T-helper 22 cell (primary cell): ENCODE measurements at places on chromosomes 12 and 14.

DNA sequence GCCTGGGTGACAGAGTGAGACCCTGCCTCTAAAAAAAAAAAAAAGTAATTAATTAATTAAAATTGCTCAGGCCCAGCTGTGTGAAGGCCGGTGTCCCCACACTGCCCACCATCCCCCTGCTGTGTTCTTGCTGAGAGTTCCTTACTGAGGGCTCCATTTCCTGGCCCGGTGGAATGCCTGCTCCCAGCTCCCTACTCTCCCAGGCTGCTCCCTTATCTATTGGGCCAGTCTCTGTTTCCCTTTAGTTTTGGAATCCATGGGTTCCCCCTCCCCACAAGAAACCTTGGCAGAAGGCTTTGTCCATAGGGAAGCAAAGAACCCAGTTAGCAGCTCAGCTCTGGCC is 19.0 kb downstream of the MLXIP start:
- no peak for DNase-seq

DNA sequence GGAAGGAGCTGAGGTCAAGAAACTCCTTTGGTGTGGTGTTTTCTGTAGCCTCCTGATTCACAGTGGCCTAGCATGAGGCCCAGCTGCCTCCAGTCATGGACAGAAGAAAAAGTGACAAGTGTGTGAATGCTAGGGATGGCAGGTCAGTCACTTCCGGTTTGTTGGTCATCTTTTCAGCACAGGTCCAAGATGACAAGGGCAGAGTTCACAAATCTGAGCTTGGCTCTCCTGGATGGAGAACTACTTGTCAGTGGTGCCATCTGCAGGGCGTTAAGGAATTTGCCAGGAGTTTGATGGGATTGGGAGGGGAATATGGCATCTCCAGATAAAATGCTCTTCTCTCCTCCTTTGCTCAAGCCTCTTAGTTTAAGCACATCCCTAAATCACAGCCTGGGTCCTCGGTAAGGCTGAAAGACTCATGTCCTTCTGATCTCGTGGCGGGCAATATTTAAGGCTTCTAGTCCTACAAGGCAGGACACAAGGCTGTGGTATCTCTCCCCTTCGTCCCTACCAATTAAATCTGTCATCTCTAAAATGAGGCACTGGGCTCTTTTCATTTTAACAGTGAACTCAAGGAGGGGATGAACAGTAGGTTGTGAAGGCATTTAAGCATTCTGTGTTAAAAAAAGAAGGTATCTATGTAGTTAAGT is 10.0 kb downstream of the TUBA1B start:
- no peak for DNase-seq

DNA sequence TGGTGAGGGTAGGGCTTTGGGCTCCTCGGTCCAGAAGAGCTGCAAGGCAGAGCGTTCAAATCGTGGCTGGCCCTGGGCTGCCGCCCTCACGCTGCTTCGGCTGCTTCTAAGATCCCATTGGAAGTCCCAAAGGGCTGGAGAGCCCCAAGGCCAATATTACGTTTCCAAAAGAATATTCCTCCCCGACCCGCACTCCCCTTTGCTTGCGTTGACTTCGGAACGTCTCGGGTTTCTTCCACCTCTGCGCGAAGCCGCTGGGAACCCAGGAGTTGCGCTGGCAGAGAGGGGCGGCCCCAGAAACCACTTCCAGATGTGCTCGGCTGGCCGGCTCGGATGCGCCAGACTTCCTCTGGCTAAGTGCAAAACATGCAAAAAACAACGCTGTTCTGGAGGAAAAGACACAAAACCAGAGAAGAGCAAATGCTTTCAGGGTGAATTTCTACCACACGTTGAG is at the start of gene GLT8D2:
GLT8D2 (minus strand) TSS at position 285 of the 454 bp plus-strand sequence. CDS start 30,539 bp downstream, outside the sequence.
- no peak for DNase-seq

DNA sequence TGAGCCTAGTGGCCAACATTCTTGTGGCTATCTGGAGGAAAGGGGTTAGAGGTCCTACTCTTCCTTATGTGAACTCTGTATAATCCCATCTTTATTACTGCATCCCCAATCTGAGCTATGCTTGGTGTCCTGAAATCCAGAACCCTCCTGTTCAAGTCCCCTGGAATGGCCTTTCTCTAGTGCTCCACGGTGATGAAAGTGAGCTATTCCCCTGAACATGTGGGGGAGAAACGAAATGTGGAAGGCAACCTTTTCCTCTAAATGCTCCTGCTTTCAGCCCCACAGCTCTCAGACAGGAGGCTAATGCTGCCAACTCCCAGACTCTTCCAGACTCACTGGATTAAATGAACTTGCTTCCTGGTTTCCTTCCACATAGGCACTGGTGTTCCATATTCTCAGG is 2.5 kb upstream of the PGAM5 start:
- DNase-seq, result no peak

DNA sequence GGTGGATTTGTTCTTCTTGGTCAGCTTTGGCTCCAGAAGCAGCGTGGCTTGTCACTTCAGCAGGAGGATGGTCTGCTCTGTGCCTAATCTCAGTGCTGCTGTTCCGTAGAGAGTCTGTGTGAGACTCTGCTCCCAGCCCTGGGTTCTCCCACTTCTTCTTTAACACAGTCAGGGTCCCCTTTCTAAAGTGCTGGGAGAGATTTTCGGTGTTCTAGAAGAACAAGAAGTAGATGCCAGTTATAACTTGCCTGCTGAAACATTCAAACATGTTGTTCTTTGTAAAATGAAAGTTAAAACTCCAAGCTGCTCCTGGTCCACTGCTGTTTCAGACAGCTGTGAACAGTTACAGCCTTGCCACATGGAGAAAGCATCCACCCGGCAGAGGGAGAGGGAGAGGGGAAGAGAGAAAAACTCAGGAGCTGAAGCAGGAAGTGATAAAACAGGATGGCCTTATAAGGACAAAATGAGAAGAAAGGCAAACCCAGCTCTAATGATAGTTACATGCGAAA is 55.2 kb upstream of the CERS5 start:
- DNase-seq, result no peak

- DNase-seq, result no peak
Measured at GRCh38 chr12:53060721-53061276, 10.9 kb downstream of the TNS2 start.

- DNase-seq, result no peak
Measured at GRCh38 chr12:50507930-50508329, 3.1 kb downstream of the DIP2B start.

DNA sequence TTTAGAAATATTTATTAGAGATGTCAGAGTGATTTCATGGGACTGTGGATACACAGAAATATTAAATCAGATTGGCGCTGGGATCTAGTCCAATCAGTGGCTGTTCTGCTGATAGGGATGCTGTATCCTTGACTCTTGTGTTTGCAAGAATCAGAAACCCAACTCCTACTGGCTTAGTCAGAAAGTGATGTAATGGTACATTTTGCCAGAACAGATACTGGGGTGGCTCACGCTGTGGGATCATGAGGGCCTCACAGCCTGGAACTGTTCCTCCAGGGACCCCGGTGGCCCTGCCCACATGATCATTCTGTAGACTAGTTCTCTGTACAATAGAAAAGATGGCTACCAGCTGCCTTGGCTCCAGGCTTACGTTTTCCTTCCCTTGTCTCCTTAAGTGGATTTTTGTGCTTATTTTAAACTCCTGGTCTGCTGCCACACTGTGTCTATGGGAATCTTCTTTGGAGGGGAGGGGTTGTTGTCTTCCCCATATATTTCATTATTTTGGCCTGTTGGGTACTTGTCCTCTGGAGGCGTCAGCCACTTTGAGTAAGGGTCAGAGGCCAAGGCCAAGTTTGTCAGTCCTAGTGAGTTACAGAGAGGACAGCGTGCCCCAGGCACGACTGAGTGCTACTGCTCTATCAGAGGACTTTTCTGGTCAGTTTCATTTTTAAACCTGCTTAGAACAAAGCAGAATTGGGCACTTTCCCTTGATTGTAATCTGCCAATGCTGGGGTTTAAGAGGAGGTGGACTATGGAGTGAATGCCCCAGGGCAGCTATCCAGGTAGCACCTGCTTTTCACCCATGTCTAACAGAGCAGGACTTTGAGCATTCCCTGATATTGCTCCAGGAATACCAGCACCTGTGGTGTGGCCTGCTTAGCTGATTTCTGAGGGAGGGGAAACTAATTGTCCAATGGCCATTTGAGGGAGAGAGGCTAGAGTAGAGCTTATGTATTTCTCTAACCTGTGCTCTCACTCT is 164.3 kb downstream of the SLC5A8 start:
- no peak for DNase-seq

DNA sequence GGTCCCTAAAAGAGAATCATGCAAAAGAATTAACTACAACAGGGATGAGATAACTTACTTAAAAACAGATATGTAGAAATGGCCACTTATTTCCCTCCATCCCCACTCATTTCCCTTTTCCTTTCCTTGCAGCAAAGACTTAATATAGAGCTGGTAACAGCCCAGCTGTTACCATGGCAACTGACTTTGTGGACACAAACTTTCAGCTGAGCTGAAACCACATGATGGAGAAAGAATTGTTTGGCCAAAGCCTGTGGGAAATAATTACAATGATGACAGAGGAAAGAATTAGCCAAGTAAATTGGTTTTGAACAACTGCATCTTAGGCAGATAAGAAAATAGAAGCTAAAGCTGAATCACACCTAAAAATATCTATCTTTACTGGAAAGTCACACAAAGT is 364.9 kb downstream of the GALC start:
- no peak for DNase-seq

DNA sequence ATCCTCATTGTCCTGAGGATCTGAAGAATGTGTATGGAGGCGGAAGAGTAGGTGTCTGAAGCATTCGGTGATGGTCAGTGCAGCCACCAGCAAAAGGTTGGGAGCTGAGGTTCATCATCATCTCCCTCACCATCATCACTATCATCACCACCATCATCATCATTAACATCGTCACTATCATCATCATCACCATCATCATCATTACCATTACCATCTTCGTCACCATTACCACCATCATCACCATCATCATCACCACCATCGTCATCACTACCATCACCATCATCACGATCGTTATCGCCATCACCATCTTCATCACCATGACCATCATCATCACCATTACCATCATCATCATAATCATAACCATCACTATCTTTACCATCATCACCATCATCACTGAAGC is 90.8 kb upstream of the TMEM132D start:
- DNase-seq, result no peak

DNA sequence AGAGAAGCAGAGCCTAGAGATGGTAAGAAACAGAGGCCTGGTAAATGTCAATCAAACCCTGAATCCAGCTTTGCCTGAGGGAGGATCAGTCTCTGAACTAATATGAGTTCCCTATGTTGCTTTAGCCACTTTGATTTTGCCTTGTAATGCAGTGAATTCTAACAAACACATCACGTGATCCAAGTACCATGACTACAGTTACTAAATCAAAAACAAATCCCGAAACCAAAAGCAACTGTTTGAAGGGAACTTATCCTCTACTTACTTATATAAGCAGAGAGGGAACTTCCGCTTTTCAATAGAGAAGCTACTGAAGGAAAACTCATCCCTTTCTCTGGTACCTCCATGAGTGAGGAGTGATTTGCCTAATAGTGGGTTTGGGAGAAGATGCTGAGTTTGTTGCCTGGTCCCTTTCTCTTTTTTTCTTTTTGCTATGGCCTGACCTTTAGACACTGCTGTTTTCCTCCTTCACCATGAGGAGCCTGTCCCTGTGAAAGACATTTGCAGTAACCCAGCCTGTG is 7.7 kb upstream of the PPTC7 start:
- DNase-seq, result no peak

DNA sequence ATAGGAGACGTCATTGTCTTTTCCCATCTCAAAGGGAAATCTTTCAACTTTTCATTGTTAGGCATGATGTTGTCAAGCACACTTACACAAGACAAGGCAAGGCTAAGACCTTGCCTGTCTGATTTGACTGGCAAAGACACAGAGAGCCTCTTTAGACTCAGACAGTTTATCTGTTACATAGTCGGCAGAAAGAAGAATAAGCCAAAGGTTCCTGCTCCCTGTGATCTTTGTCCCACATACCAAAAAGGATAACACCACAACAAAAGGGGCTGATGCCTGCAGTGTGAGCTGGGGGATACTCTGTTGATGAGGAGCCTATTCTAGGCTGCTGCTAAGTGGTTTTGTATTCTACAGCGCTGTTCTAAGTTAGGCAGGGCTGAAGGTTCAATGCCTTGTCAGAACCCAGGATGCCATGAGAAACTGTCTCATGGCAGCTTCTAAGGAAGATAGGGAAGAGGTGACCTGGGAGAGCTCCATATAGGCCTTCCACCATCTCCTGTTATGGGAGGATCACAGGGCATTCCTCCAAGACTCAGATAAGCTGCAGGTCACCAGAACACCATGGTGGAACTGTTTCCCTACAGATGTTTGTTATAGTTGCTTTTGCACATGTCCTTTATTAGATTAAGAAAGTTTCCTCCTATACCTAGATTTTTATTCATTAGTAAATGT is 12.7 kb downstream of the ERC1 start:
- no peak for DNase-seq

DNA sequence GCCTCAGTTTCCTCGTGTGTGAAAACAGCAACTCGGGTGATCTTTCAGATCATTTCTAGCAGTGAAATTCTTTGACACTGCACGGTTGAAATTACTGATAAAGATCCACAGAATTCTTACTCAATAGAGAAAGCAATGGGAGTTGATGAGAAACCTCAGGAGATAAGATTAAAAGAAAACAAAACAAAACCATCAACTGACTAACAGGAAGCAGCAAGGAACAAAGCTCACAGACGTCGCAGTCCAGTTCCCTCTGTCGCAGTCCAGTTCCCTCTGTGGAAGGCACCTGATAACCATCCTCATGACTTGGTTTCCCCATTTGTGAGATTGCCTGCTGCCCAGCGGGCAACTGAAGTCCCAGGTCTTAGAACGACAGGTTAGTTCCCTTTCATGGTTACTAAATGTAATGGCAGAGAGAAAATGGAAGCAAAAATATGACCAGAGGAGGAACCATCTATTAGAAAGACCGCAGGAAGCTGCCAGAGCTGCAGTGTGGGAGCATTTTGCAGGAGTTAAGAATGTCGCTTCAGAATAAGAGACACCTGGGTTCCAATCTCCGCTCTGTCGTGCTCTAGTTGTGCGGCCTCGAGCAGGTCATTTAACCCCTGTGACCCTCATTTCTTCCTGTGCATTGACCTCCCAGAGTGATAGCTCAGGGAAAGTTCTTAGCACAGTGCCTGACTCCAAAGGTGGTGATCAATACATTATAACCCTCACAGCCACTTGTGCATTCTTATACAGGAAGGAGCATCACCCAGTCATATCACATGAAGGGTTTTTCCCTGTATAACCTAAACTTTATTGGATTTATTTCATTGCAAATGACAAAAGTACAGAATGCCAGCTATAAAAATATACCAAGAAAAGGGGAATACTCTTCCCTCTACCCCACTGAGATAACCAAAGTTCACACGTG is 5.1 kb upstream of the MED13L start:
- DNase-seq, result no peak

DNA sequence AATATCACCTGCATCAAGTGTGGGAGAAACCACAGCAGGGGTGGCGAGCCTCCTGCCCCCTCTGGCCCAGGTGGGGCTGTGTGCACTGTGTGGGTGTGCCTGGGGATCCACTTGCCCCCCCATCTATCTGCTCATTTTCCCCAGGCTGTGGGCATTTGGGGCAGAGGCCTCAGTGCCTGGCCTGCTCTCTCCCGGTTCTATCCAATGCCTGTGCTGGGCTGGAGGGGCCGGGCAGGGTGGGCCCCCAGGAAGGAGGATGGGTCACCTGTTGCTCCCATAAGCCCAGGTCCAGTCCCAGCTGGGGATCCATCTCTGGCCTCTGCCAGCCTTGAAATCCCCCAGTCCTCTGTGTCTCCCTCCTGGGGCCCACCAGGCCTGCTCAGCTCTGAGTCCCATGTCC is 105.6 kb downstream of the TMEM121 start:
- DNase-seq, result no peak

GRCh38 chr12:98465950-98466602 is 49.3 kb upstream of the TMPO start:
- DNase-seq, result no peak
